ENCODE measurements at places on chromosomes 1 and 21.
A peak's percentile ranks its signal among the peaks of the same experiment; 100 is the strongest.

GRCh38 chr1:160560045-160560705, 19.1 kb downstream of the CD84 start:
- no peak for DNase-seq

GRCh38 chr1:237133921-237134320, 91.9 kb downstream of the RYR2 start:
- no peak for DNase-seq

GRCh38 chr1:62508187-62508758, 71.4 kb downstream of the USP1 start:
- peak; percentile 33 for DNase-seq

DNA sequence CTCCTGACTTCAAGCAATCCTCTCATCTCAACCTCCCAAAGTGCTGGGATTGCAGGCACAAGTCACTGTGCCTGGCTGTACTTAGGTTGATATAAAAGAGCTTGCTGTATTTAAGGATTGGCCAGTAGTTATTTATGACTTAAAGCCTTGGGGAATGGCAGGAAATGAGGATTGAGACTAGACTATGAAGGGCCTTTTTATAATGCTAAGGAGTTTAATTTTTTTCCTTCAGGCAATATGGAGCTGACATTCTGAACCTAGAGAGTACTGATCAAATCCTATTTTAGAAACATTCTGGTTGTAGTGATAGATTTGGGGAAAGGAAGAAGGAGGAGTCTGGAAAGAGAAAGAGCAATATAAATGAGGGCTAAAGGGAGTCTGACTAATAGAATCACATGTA, 44.7 kb downstream of the MSH4 start:
- no peak for DNase-seq

DNA sequence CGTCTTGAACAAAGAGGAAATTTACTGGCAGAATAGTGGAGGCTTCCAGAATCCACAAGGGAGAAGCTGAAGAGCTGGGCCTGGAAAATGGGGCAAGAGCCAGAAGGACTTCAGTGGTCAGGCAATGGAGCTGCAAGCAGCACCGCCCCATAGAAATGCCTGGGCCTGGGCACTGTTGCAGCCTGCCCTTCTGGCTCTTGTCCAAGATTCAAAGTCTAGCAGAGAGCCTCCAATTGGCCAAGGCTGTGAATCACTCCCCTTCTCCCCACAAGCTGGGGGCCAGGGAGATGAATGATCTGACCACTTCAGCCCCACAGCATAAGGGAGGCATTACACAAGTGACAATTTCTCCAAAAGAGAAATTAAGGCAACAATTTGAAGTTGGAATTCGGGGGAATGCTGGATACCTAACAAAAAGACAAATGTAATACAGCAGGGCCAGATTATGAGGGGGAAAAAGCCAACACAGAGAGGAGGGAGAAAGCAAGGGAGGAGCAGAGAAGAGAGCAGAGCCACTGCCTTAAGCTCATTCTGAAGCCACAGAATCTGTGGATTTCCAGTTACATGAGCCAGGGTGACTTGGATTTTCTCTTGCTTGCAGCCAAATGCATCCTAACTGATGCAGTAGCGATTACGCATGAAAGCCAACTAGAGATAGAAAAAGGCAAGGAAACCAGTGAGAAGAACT, 80.3 kb downstream of the LRIG2 start:
- no peak for DNase-seq

GRCh38 chr1:51491166-51491981, 27.7 kb downstream of the EPS15 start:
- DNase-seq = no peak

DNA sequence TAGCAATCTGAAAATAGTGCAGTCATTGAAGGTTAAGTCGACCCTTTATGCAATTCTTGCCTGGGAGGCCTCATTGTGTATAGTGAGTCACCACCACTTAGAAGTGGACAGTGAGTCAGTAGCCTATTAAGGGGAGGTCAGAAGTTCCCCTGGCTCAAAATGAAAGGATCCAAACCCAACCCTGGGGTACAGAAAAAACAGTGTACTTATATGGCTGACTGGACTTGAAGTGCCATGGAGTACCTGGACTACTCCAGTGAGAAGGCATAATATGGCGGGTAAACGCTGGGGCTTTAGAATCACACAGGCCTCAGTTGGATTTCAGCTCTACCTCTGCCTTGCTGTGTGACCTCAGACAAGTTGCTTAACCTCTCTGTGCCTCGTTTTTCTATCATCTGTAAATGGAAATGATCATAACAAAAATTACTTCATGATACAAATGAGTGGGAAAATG, 2.2 kb upstream of the BCL9 start:
- DNase-seq = peak; percentile 7

- no peak for DNase-seq
These were observed 14.3 kb downstream of the BTG3 start for GRCh38 chr21:17598437-17598836.

GRCh38 chr1:166908942-166909341, 32.9 kb upstream of the TADA1 start:
- DNase-seq = no peak

DNA sequence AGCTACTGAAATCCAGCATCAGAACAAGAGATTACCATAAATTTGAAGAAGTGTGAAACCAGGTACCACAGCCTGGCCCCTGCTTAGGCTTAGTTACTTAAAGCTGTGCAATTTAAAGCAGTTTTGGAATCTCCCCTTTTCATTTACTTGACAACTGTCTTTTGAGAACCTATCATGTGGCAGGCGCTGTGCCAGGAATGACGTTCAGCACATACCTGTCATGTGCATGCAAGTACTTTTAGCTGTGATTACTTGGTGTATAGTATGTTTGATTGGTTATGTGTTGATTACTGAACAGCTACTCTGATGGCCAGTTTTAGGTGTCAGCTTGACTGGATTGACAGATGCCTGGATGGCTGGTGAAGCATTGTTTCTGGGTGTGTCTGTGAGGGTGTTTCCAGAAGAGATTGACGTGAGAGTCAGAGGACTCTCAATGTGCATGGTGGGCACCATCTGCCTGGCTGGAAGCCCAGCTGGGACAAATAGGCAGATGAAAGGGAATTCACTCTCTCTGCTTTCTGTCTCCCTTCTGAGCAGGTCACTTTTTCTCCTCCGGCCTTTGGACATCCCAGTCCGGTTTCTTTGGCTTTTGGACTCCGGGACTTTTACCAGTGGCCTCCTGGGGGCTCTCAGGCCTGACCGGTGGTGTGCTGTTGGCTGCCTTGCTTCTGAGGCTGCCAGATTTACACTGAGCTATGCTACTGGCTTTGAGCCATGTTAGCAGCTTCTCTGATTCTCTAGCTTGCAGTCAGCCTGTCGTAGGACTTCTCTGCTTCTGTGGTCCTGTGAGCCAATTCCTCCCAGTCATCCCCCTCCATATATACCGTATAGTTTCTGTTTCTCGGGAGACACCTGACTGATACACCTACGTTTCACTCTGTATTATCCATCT, 178.0 kb downstream of the RYR2 start:
- no peak for DNase-seq

DNA sequence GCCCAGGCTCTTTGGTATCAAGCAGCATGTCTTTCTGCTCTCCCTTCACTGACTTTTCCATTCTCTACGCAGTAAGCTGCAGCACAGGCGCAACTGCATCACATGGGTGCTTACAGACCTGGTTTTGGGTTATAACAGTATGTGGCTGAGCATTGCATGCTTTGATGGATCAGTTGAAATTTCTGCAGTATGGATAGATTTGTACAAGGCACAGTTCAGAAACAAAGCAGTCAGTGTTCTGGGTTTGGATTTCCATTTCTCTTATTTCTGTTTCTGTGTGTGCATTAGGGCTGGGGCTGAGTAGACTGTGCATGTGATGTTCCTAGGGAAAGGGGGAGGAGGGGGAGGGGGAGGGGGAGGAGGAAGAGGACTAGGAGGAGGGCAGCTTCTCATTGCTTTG, 4.5 kb downstream of the FAM163A start:
- no peak for DNase-seq

DNA sequence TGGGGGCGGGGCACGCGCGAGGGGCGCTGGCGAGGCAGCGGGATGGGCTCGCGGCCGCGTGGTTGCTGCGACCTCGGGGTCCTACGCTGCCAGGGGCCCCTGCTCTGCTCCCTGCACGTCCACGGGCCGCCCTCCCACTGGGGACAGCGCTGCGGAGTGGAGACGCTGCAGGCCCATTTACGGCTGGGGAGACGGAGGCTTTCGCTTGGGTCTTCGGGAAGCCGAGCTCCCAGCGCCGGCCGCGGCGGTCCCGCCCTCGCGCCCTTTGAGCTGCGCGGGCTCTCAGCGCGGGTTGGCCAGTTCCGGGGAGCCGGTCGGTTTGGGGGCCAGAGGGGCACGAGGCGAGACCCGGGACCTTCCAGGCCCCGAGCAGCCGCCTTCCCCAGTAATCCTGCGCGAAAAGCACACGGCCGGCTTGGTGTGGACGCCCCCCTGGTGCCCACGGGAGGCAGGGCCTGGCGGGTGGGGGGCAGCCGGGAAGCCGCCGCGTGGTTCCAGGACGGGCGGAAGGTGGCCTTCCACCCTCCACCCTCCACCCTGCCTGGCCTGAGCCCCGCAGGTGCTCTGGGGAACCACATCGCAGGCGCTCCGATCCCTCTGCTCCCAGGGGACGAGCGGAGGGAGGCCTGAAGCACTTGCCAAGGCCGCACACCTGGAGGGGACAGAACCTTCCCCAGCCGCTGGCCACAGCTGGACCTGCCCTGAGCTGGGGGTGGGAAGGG, 570 bp upstream of the PEX10 start:
- no peak for DNase-seq

- no peak for DNase-seq
These were observed 981.2 kb downstream of the TTLL7 start for GRCh38 chr1:83017701-83018100.

GRCh38 chr1:190464690-190465089, 13.0 kb downstream of the BRINP3 start:
- no peak for DNase-seq

DNA sequence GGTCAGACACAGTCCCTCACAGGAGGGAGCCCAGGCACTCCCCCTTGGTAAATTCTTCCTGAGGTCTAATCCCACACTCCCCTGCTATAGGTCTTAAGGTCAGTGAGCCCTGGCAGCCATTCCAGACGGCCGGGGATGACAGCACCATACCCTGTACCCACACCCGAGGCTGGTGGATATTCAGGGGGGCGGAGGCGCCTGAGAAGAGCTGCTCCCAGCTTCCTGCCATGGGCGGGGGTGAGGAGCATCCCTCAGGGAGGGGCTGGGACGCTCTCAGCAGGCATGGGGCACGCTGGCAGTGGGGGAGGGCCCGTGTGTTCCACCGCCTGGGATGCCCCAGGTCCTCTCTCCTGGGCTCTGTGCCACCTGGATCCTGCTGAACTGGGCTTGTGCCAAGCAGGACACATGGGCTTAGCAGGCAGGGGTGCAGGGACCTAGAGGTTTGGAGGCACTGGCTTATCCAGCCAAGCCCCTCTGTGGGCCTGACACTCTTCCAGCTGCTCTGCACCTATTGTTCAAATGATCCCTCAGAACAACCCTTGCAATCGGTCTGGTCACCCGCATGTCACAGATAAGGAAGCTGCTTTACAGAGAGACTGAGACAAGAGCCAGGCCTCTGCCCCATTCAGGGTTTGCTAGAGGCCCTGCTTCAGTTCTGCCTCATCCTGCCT, 5.7 kb upstream of the ADGRB2 start:
- no peak for DNase-seq

- DNase-seq = no peak
These were observed 14.1 kb downstream of the TOR3A start for GRCh38 chr1:179095924-179096323.

DNA sequence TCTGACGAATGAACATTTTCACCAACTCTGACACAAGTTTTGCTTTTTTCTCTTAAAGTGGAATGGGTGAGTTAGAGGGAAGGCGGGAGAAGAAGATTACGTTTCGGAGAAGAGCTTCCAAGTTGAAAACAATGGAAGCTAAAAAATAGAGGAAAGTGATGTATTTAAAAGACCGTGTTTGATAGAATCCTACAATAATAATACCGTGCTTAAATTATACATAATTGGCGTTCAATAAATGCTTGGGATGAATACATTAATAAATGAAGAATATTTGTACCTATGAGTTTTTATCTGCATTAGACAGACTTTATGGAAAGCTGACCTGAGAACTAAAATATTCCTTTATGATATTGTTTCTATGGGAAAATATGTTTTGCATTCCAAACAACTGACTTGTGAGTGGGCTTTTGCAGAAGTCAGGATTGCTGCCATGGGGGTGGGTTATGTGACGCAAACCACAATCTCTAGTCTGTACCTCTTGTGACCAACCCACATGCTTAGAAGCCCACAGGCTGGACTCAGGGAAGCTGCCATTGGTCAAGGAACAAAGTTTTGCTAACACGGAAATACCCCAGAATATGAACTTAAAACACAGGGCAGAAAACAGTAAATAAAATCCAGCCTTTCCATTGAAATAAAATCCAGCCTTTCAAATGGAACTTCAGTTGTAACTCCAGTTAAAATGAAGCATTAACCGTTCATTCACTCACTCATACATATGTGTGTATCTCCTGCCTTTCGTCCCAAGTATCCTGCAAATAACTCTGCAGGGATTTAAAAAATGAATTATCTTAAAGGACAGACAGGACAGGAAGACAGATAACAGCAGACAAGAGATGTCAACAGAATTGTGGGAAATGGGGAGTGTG, 21.3 kb upstream of the ATF3 start:
- no peak for DNase-seq

DNA sequence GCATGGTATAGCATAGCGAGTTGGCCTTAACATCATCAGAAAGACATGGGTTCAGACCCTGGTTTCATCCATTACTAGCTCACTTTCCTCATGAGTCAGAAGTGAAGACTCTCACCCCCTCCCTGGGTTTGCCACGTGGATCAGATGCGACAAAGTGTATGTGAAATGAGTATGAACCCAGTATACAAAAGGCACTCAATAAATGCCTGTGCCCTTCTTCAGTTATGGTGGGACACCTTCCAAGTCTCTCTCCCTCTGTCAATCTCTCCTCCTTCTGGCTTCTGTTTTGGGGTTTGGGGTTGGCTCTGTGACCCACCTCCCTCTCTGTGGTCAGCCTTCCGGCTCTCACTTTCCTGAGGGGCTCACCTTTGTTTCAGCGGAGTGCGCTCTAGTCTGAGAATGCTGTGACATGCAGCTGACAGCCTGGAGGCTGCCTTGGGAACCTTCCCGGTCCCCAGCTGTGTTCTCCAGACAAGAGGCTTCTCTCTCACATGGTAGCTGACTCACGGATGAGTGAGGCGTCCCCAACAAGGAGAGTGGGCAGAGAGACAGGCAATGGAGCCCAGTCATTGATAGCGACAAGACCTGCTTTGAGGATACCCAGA, 155.0 kb upstream of the EDN2 start:
- peak; percentile 85 for DNase-seq

DNA sequence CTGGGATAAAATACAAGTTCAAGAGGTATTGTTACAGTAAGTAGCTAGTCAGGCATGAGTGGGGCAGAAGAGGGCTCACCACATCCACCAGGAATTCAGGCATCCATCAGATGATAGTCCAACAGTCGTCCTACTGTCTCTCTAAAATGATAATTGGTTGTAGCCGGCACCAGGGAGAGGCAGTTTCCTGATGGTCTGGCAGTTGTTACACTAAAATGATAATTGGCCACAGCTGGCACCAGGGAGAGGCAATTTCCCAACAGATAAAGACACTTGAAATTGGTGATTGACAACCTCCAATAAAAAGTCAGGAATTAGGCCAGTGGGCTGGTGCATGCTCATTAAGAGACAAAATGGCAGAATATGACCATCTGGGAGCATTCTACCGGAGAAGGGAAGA, 545.8 kb downstream of the AMY1C start:
- no peak for DNase-seq
